ENCODE measurements at places on chromosomes 5 and 9. TPM values are rescaled to one million over a fixed set of nuclear protein-coding genes. Genes with fewer than 3 reads are reported as not detected.

- no peak for DNase-seq
These were observed 15.3 kb downstream of the CXXC5 start for GRCh38 chr5:139663207-139664085.

The C9orf153 gene
- 0.12 TPM for total RNA-seq

DNA sequence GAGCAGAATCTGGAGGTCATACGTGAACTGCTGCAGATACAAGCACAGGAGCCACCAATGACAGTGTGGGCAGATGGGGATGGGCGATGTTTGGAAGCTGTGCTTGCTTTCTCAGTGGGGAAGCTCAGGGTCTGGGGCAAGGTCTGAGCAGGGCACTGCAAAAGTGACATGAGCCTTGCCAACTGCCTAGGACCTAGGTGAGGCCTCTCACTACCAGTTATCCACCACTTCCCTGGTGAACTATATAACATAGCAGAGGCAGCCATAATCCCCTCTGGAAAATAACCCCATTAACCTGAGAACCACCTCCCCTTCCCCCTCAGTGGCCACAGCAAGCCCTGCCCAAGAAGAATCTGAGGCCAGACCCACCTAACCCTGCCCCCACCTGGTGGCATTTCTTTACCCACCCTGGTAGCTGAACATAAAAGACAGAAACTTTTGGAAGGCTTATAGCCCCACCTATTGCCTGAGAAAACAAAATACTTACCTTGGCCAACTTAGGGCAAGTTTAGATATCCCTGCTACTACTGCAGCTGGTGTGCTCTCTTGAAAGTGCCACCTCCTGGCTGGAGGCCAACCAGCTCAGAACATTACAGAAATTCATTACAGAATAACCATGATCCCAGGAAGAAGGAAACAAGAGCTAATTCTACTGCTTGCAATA, 18.8 kb upstream of the SPEF2 start:
- DNase-seq: peak; percentile 77

GRCh38 chr9:3548648-3549047, 22.8 kb upstream of the RFX3 start:
- no peak for DNase-seq

GRCh38 chr9:15079989-15080388, 169.8 kb upstream of the FREM1 start:
- DNase-seq: peak; percentile 22

- DNase-seq: peak; percentile 69
These were observed 599 bp downstream of the NMRK1 start for GRCh38 chr9:75087289-75087823.

GRCh38 chr5:90144625-90145327, 264.8 kb downstream of the CETN3 start:
- no peak for DNase-seq

DNA sequence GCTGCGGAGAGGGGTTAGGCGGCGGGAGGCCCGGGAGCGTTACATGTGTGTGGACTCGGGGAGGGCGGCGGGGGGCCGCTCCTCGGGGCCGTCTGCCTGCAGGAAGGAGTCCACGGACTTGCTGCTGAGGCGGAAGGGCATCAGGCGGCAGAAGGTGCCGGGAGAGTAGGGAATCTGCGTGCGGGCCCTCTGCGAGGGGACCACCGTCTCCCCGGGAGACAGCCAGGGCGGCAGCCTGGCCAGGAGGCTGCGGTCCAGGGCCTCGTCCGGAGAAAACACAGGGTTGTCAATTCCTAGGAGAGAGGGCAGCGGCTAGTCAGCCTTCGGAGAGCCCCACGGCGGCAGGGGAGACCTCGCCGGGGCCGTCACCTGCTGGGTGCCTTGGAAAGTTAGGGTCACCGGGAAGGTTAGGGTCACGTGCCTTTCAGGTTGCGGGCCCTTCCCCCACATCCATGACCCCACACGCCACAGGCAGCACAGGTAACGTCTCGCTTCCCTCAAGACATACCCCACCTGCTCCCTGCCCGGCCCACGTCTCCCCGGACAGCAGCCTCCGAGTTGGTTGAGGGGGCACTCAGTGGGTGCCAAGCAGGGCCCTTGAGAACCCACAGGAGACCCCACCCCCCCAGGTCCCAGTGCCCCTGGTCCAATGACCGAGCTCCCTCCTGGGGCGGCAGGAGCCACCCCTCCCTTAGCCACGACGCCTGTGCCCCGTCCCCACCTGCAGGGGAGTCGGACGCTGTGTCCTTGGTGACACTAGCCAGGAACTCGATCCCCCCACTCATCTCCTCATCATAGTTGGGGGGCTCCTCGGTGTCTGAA, 32.1 kb downstream of the EXOC3 start:
- no peak for DNase-seq

The DDX4 gene
- not detected for total RNA-seq

DNA sequence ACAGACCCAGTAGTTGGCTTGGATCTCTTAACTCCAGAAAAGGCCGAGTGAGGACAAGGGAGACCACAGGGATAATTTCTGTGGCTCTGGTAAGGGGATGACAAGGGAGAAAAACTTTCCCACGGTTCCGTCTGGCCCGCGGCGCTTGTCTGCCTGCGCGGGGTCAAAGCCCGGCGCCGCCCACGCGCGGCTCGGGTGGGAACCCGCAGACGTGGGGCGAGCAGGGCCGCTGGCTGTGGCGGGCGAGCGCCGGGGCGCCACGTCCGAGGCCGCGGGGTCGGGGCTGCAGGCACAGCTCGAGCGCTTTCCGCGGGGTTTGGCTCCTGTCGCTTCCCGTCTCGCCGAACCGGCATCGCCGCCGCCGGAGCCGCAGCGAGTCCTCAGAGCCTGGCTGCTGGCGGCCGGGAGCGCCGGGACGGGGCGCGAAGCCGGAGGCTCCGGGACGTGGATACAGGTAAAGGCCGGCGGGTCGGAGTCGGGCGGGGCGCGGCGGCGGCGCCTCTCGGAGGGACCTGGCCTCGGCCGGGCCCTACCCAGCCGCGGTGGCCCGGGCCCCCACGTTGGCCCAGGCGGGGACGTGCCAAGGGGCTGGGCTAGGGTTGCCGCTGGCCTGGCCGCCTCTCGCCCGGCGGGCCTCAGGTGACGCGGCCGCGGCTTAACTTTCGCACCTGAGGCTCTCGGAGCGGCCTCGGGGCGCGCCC, at the start of gene RNF180:
RNF180 (plus strand) TSS at position 344 of the 701 bp plus-strand sequence. CDS start 34,965 bp downstream, outside the sequence.
- peak; percentile 87 for DNase-seq

The NFX1 gene
- 29.7 TPM for total RNA-seq

The PLAC8L1 gene
- total RNA-seq: not detected

DNA sequence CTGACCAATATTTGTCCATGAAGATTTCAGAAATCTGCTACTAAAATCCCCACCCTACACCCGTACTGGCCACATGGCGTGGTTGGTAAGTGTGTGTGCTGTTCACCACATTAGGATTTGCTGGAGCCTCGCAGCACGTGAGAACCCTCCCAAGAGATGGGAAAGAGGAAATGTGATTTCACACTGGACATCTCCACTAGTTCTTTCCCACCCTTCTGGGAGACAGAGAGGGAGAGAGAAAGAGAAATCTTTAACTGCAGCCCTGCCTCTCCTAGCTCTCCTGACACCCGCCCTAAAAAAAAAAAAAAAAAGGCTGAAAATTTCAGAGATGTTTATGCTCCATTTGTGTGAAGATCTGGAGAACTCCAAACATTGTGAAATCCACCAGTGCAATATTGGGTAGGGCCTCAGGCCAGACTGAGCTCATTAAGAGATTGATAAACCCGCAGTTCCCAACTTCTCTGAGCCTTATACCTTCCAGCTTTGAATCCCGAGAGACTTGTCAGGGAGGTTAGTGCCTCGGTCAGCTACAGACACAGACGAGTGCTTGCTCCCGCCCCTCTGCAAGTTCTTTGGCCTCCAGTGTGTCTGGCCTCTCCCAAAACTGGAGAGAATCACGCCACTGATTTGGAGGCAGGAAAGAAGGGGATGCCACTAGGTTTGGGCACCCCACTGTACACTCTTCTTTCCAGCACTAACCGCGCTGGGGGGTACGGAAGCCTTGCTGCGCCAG, 1.9 kb downstream of the SPRY4 start:
- no peak for DNase-seq

The ZNF608 gene
- 39.7 TPM for total RNA-seq

DNA sequence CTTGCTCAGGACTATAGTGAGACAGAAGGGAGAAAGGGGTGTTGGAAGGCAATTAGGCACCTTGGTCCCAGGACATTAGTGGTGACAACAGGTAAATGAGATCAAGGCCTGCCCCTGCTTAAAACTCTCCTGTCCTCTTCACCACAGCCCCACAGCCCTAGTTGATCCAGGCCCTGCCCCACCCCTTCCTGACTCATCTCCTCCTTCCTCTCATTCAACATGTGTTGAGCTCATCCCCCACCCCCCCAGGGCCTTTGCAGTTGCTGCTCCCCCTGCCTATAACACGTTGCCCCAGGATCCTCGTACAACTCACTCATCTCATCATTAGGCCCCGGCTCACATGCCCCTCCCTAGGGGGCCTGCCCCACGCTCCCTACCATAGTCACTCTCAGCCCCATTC, 66.8 kb downstream of the TSPAN17 start:
- no peak for DNase-seq

GRCh38 chr9:84140535-84141101, 160.0 kb downstream of the RMI1 start:
- DNase-seq: peak; percentile 76

GRCh38 chr9:12054235-12054634, 639.0 kb upstream of the TYRP1 start:
- DNase-seq: peak; percentile 8

GRCh38 chr5:93150311-93151012, 430.6 kb downstream of the NR2F1-AS1 start:
- DNase-seq: peak; percentile 6

The EIF4E1B gene
- not detected for total RNA-seq

The SPINK7 gene
- total RNA-seq: not detected

DNA sequence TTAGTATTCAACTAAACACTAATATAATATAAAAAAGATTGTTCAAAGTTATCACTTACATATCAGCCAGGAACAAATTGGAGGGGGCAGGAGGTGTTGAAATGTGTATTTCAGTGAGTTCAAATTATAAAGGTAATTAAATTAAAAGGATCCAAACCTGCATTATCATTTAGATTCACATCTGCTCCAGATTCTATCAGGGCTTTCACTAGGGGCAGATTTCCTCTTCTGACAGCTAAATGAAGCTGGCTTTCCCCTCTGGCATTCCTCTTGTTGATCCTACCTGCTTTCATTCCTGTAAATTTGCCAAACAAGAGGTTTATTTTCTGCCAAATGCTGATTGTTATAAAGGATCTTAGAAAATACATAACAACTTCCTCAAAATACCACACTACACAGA, 86.3 kb upstream of the GCNT4 start:
- DNase-seq: peak; percentile 48

DNA sequence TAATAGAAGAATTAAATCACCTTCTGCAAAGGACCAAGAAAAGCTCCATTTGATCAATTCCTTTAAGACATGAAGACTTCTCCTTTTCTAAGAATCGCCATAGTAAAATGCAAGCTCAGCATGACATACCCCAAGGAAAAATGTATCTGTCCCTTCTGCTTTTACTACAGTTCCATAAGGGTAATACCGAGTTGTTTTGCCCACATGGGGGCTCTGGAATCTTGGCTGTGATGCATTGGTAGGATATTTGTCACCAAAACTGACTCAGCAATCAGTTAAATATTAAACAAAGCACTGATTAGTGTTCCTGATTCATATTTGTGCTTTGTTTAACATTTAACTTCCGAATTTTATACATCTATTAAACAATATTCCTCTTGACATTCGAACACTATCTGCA, 24.3 kb upstream of the KCNIP1 start:
- no peak for DNase-seq

All from GM23338 (cell line).